Hematopoietic multipotent progenitor cell treated with erythropoietin and hydrocortisone succinate and interleukin-3 and kit ligand, for 6 days (in vitro differentiated cells): ENCODE measurements at places on chromosomes 7 and 10.

DNA sequence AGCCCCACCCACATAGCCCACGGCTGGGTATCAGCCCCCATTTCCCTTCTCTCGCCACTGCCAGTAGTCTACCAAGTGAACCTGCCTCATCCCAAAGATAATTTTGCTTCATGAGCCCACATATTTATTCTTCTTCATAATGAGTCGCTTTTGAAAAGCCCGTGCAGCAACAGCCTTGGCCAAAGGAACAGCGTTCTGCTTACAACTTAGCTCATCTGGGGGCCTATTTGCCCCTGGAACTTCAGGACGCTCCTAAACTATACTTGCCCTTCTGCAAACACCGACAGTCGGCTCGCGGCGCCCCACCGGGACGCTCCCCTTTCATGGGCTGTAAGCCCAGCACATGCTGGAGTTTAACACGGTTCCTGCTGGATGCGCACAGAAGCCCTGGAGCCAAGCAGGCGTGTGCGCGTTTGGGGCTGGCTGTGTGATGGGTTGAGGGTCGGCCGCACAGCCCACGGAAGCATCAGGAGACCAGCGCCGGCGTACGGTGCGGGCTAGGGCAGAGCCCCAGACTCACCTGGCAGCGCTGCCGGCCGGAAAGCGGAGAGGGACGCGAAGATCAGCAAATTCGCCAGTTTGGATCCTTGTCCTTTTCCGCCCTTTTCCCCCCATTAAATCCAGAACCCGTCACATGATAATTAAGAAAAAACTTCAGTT is 370 bp downstream of the TMEM60 start:
- DNase-seq, result peak; percentile 35

DNA sequence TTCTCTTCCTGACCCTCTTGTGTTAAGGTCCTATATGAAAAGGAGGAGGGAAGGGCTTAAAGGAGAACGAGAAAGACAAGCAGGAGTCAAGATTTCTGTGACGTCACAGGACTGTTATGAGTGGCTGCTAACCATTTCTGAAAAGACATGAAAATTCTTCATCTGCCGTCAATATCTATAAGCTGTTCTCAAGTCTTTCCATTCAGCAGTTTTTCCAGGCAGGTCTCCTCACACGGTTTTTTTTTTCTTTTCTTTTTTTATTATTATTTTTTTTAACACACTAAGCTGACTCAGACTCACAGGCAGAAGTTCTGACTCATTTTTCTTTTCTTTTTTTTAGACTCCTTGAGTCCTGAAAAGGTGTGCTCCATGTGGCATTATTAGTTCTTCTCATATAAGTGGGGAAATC is 72.0 kb downstream of the DGKI start:
- DNase-seq, result no peak

DNA sequence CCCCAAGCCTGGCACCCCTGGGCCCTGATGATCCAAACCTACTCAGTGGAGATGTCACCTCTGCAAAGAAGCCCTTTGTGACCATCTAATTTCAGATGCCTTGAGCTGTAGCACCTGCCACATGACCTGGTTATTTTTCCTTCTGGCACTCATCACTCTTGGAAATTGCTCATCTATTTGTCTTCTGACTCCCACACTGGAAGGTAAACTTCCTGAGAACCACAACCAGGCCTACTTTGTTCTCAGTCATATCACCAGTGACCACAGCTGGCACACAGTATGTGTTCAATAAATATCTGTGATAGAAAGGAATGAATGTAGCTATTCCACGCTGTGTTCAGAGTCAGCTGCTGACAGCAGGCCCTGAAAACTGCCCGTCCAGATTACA is 97.1 kb downstream of the SH3PXD2A start:
- DNase-seq, result no peak

DNA sequence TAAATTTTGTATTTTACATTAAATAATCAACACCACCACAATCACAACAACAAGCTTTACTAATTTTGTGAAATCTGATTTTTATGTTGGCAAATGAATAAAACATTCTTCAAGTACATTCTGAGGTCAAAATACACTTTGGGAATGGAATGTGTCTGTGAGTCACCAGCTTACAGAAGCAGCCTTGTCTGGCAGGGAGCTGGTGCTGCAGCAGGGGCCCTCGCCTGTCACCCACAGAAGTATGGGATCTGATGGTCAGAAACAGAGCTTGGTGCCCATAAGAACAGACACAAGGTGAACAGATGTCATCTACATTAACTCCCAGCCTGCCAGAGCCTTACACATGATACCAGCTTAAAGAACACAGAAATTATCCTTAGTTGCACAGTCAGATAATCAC is 496.9 kb downstream of the CCSER2 start:
- DNase-seq, result no peak

DNA sequence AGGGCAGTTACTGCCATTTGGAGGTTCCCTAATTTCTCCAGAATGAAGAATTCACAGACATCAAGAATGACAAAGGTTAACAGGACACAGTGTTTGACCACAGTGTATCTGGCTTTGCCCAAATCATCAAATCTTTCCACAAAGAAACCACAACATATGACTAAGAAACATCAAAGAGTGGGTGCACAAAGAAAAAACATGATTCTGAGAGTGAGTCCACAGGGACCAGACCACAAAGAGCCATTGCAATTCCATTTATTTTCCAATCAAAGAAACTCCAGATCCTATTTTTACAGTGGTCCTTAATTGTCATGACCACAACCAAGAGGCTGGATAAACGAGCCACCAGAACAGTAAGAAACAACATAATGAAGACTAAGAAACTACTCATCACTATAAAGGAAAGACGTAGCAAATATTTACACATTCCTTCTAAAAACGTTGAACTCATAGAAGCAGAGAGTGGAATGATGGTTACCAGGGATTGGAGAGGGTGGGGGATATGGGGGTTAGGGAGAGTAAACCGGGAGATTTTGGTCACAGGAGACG is 286.5 kb downstream of the DOCK4 start:
- DNase-seq, result no peak

DNA sequence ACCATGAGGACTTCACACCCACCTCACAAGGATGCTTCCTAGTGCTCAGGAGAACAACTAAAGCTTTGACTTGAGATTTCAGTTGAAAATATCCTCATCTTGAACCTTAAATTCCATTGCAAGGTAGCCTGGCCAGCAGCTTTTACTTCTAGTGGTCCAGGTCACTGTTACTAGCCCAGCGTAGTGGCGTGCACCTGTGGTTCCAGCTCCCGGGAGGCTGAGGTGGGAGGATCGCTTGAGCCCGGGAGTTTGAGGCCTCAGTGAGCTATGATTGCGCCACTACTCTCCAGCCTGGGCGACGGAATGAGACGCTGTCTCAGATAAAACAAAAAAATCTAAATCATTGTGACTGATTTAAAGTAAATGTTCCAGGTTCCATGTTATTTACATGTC is 28.3 kb upstream of the PRKAR1B start:
- no peak for DNase-seq

GRCh38 chr7:23369695-23370404 is 70.7 kb downstream of the MALSU1 start:
- peak; percentile 12 for DNase-seq

DNA sequence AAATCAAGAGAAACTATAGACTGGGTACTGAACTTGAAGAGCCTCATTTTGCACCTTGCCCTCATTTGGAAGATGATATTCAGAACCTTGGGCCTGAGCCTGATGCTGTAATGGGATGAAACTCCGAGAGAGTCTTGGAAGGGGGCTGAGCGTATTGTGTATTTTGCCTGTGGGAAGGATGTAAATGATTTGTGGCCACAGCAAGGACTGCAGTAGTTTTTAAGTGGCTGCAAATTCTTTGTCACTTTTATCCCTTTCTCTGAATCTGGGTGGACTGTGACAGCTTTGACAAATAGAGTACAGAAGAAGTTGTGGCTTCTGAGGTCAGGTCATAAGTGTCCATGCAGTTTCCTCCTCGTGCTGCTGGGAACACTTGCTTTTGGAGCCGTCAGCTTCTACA is 221.2 kb downstream of the ADRA2A start:
- no peak for DNase-seq

DNA sequence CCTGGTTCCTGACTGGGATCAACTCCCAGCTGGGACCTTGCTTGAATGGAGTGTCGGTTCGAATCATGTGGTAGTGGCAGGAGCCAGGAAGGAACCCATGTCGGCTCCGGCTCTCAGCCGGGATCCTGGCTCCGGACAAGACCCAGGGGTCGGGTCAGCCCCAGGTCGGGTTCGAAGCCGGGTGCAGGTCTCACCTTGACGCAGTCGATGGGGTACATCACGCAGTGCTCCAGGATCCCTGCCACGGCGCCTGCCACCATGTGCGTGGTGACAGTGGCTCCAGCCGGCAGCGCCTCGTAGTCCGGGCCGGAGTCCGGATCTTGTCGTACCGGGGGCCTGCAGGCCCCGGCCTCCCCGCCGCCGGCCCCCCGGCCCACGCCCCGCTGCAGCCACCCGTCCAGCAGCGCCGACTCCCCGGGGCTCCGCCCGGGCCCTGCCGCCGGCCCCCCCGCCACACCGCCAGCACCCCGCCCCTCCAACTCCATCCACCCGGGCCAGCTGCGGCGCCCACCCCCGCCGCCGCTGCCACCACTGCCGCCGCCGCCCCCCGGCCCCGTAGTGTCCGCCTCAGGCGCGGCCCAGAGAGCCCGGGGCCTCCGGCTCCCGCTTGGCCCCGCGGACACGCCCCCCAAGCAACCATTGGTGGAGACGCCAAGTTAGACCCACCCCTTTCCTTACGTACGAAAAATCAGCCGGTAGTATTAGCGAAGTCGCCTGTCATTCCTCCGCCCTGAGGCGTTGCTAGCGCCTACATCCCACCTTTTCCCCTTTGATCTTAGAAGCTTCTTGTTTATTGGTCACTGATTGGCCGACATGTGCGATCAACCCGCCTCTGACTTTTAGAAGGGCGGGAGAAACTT is at the start of gene SLC25A28:
SLC25A28 (minus strand) TSS at position 589 of the 860 bp plus-strand sequence; CDS start at position 485, 104 bp downstream.
- DNase-seq, result no peak

DNA sequence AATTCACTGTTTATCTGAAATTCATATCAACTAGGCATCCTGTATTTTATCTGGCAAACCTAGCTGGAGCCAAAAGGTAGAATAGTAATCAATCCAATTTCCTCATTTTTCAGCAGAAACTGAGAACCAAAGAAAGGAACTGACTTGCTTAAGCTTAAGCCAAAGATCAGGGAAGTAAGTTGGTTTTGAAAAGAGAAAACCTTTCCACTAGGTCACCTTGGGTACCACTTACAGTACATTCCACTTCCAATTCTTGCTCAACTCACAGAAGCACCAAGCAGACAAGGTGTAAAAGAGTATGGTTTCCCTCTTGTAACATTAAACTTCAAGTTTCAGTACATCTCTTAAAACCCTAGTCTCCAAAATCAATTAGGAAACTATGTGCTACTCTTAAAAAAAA is 79.6 kb downstream of the ZFAND4 start:
- DNase-seq, result peak; percentile 33

DNA sequence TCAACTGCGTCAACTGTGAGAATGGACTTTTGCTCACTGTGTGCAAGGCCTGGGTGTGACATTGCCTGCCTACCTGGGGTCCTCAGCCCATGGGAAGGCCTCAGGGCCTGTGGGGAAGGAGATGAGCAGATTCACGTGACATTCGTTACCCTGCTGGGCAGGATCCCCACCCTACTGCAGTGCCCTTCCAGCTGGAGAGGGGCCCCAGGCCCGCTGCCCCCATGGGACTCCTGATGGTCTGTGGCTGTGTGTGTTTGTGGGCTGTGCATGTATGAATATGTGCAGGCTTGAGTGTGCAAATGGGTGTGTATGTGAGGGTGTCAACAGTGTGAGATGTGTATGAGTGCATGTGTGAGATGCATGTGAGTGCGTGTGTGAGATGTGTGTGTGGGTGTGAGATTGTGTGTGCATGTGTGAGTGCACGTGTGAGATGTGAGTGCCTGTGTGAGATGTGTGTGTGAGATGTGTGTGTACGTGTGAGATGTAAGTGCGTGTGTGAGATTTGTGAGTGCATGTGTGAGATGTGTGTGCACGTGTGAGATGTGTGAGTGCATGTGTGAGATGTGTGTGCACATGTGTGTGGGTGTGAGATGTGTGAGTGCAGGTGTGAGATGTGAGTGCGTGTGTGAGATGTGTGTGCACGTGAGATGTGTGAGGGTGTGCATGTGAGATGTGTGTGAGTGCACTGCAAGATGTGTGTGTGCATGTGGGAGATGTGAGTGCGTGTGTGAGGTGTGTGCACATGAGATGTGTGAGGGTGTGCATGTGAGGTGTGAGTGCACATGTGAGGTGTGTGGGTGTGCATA is 29.7 kb downstream of the PPIF start:
- no peak for DNase-seq

- DNase-seq, result peak; percentile 3
Observed at GRCh38 chr10:90148116-90148855, 446.9 kb downstream of the KIF20B start.

- DNase-seq, result no peak
Observed at GRCh38 chr10:5464546-5464945, 34.8 kb downstream of the CALML5 start.

GRCh38 chr7:77157446-77157845 is 35.0 kb downstream of the CCDC146 start:
- peak; percentile 41 for DNase-seq

DNA sequence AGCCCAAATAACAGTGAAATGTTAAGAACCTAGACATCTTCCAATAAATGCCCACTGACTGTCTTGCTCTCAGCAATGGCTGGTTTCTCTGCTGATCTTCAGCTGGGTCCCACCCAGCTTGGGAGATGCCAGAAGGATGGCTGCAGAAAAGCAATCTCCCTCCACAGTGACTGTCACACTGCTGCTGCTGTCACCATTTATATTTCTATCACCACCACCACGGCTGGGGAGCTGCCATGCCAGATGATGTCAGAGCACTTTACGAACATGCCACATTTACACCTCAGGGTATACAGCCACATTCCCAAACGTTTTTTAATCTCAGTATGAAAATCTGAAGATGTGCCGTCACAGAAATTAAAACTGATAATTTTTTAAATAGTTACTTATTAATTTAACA is 29.8 kb upstream of the FRMD4A start:
- DNase-seq, result no peak

DNA sequence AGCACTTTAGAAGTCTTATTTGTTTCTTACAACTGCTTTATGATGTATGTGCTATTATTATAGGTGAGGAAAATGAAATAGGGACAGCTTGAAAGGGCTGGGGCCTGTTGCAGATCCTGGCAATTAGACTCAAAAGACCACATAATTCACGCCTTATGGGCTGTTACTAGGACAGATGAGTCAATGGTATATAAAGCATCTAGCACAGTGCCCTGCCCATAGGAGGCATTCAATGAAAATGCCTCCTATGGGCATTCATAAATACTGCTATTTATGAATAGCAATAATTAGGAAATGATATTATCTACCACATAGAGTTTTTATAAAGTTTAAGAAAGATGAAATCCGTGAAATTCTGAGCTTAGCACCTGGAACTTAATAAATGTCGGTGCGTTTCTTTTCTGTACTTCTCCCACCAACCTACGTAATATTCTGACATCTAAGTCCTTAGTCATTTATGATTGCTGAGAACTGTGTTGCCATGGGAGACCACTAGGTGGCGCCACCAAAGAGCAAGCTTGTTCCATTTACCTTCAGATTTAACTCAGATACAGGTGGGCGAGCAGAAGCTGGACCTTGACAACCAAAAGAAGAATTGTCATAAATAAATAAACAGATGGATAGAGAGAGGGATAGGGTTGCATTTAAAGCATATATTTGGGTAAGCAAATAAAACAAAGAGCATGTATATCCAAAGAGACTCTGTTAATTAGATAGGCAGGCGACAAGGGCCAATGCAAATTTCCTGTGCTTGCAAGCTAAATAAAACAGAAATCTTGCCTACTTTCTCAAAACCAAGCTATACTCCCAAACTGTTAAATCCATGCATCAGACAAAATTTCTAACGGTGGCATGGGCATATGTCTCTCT is 699.9 kb downstream of the INHBA start:
- DNase-seq, result peak; percentile 49
